Sigmoid colon (tissue), 7 donors: ENCODE measurements at places on chromosomes 13 and 19. TPM values are rescaled to one million over a fixed set of nuclear protein-coding genes. Genes with fewer than 3 reads are reported as not detected.
A peak's percentile ranks its signal among the peaks of the same experiment; 100 is the strongest.

- peak overlapping the region; percentile 1 for H3K27ac ChIP-seq
- H3K27me3 ChIP-seq = no peaks in the 10 kb centered on the region
- H3K4me3 ChIP-seq = no peak overlapping the region
- H3K36me3 ChIP-seq = no peaks in the 10 kb centered on the region
Measured at GRCh38 chr13:80359414-80359777, 18.5 kb upstream of the SPRY2 start.

DNA sequence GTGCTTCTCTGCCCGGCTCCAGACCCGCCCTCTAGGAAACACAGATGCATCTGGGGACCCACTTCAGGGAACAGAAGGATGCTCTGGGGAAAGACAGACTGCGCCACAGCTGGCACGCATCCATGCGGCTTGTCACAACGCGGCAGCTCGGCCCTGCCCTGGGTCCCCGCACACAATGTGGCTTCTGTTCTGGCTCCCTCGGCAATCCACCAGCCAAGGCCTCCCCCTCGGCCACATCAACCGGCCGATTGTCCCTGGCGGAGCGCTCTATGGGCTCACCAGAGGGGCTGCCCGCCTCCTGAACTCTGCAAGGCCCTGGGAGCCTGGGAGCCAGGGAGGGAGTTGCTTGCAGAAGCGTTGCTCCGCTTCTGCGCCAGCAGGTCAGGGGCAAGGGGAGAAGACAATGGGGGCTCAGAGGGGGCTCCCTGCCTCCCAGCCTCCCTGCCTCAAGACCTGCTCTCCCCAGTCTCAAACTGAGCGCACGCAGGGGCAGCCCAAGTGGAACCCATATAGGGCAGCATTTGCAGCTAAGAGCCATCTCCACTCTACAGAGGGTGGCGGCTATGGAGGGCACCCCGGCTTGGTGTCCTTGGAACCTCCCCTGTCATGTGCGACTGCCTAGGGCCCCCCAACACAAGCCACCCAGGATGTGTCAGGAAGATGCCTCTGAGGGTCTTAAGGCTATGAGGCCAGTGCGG lies 37.9 kb downstream of the MLLT1 start:
- DNase-seq = peak; percentile 84
- H3K36me3 ChIP-seq = no peaks in the 10 kb centered on the region
- peak overlapping the region; percentile 49 for H3K27ac ChIP-seq
- H3K27me3 ChIP-seq = no peaks in the 10 kb centered on the region
- H3K4me1 ChIP-seq = peaks cover 58% of the 10 kb centered on the region

GRCh38 chr13:41928323-41928722 lies 32.6 kb downstream of the VWA8 start:
- no peaks in the 10 kb centered on the region for H3K27me3 ChIP-seq
- H3K27ac ChIP-seq = peak overlapping the region; percentile 5
- H3K36me3 ChIP-seq = no peaks in the 10 kb centered on the region
- H3K4me1 ChIP-seq = peaks cover 13% of the 10 kb centered on the region
- H3K4me3 ChIP-seq = peak overlapping the region; percentile 15

- H3K36me3 ChIP-seq = no peaks in the 10 kb centered on the region
- peak; percentile 86 for DNase-seq
- peaks cover 49% of the 10 kb centered on the region for H3K4me1 ChIP-seq
- H3K4me3 ChIP-seq = peak within 1 kb of the TSS; percentile 92
Measured at GRCh38 chr13:98576963-98577835, at the start of gene STK24. Gene STK24 (minus strand): TSS chr13:98577107. CDS start chr13:98576786, 321 bp downstream.

- DNase-seq = peak; percentile 80
- peaks cover 28% of the 10 kb centered on the region for H3K4me1 ChIP-seq
- H3K36me3 ChIP-seq = peaks cover 16% of the 10 kb centered on the region
Measured at GRCh38 chr19:35267353-35267817, 1.4 kb upstream of the USF2 start.

DNA sequence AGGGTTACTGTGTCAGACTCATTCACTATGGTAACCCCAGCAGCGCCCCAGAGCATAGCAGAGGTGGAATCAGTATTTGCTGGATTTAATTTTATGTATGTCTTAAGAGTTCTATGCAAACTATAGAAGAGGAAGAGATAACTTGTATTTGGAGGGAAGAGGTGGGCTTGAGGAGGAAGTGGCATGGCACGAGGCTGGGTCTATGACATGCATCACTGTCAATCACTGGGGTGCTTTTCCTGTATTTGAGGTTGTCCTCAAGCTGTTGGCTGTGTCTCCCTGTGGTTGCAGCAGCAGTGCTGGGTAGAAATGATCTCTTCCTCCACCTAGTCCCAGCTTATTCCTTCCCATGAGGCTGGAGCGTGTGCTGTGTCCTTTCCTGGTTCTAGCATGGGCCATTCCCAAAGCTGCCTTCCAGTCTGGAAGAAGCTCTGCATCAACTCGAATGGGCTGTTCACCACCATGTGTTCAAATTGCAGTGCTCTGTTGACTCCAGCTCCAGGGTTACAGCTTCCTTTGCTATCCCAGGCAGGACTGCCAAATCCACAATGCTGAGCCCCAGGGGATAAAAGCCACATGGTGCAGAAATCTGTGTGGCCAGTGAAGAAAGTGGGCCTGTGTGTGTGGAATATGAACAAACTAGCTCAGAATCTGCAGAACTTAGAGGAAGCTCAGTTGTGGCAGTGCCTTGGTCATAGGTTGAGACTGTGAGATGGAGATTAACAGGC lies 73.1 kb upstream of the MTIF3 start:
- H3K27ac ChIP-seq = no peak overlapping the region
- no peaks in the 10 kb centered on the region for H3K4me1 ChIP-seq
- H3K36me3 ChIP-seq = no peaks in the 10 kb centered on the region
- DNase-seq = no peak

GRCh38 chr19:35449359-35450043 lies 1.4 kb downstream of the FFAR2 start:
- no peaks in the 10 kb centered on the region for H3K36me3 ChIP-seq
- no peak overlapping the region for H3K4me3 ChIP-seq
- no peak for DNase-seq
- no peaks in the 10 kb centered on the region for H3K4me1 ChIP-seq
- H3K27ac ChIP-seq = no peak overlapping the region

The LILRA5 gene
- 6.7 TPM for total RNA-seq

- H3K36me3 ChIP-seq = no peaks in the 10 kb centered on the region
- no peaks in the 10 kb centered on the region for H3K27me3 ChIP-seq
- no peak overlapping the region for H3K27ac ChIP-seq
- no peak overlapping the region for H3K4me3 ChIP-seq
- no peaks in the 10 kb centered on the region for H3K4me1 ChIP-seq
- DNase-seq = no peak
Measured at GRCh38 chr13:95660981-95661581, 15.9 kb upstream of the DNAJC3 start.

The ZNF546 gene
- total RNA-seq = 6.0 TPM

GRCh38 chr13:98033277-98034247 lies 80.1 kb downstream of the IPO5 start:
- H3K36me3 ChIP-seq = no peaks in the 10 kb centered on the region
- H3K4me1 ChIP-seq = no peaks in the 10 kb centered on the region

The ZNF726 gene
- not detected for total RNA-seq

The CALR3 gene
- total RNA-seq = not detected

DNA sequence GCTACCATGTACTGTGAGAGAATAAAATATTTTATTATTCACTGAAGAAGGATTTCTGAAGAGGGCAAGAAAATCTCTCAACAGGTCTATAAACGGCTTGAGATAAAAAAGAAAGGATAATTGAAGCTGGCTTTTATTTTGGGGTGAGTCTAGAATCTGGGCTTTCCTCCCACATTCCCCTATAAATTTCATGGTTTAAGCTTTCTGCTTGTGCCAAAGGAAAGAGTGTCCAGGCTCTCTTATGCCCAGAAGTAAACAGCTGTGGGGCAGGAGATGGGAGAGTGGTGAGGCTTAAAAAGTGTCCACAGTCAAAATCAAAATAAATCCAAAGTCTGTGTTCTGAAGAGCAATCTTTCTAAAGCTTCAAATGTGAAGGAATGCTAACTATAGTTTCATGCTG lies 942.2 kb upstream of the MIR17HG start:
- no peaks in the 10 kb centered on the region for H3K27me3 ChIP-seq
- no peaks in the 10 kb centered on the region for H3K36me3 ChIP-seq
- H3K27ac ChIP-seq = no peak overlapping the region
- no peak for DNase-seq
- H3K4me3 ChIP-seq = no peak overlapping the region

The ERICH6B gene
- not detected for total RNA-seq

The RNF113B gene
- not detected for total RNA-seq

GRCh38 chr19:44005973-44006372 lies 3.2 kb downstream of the ZNF230 start:
- no peak for DNase-seq
- no peak overlapping the region for H3K27ac ChIP-seq
- no peaks in the 10 kb centered on the region for H3K27me3 ChIP-seq
- no peak overlapping the region for H3K4me3 ChIP-seq
- H3K36me3 ChIP-seq = peaks cover 41% of the 10 kb centered on the region
- H3K4me1 ChIP-seq = peaks cover 19% of the 10 kb centered on the region

The CLEC17A gene
- total RNA-seq = not detected

GRCh38 chr13:45700971-45701900 lies 884 bp upstream of the CBY2 start:
- H3K36me3 ChIP-seq = no peaks in the 10 kb centered on the region
- H3K27me3 ChIP-seq = no peaks in the 10 kb centered on the region
- DNase-seq = no peak
- H3K4me1 ChIP-seq = no peaks in the 10 kb centered on the region
- H3K27ac ChIP-seq = no peak overlapping the region
- H3K4me3 ChIP-seq = no peak overlapping the region

- no peak overlapping the region for H3K4me3 ChIP-seq
- no peak for DNase-seq
- H3K4me1 ChIP-seq = no peaks in the 10 kb centered on the region
- no peak overlapping the region for H3K27ac ChIP-seq
- no peaks in the 10 kb centered on the region for H3K27me3 ChIP-seq
Measured at GRCh38 chr19:29267701-29268100, 54.8 kb upstream of the UQCRFS1 start.

The PRSS57 gene
- total RNA-seq = not detected

- H3K27ac ChIP-seq = no peak overlapping the region
- H3K27me3 ChIP-seq = no peaks in the 10 kb centered on the region
- H3K4me3 ChIP-seq = no peak overlapping the region
Measured at GRCh38 chr19:47357788-47358680, 8.9 kb downstream of the DHX34 start.

GRCh38 chr13:42378383-42378780 lies 106.4 kb downstream of the AKAP11 start:
- H3K36me3 ChIP-seq = no peaks in the 10 kb centered on the region
- H3K27ac ChIP-seq = no peak overlapping the region
- DNase-seq = no peak
- H3K4me3 ChIP-seq = no peak overlapping the region
- no peaks in the 10 kb centered on the region for H3K27me3 ChIP-seq

GRCh38 chr19:39167461-39168257 lies 29.1 kb upstream of the NCCRP1 start:
- peak overlapping the region; percentile 24 for H3K27ac ChIP-seq
- peaks cover 13% of the 10 kb centered on the region for H3K36me3 ChIP-seq
- DNase-seq = no peak
- peaks cover 20% of the 10 kb centered on the region for H3K4me1 ChIP-seq
- H3K4me3 ChIP-seq = no peak overlapping the region

The POU2F2 gene
- 3.0 TPM for total RNA-seq

The ZNF599 gene
- 7.1 TPM for total RNA-seq

GRCh38 chr13:109883181-109884180 lies 97.1 kb upstream of the IRS2 start:
- H3K27me3 ChIP-seq = no peaks in the 10 kb centered on the region
- DNase-seq = no peak
- H3K27ac ChIP-seq = no peak overlapping the region
- no peaks in the 10 kb centered on the region for H3K4me1 ChIP-seq
- H3K36me3 ChIP-seq = no peaks in the 10 kb centered on the region

- no peak for DNase-seq
- H3K36me3 ChIP-seq = no peaks in the 10 kb centered on the region
- no peak overlapping the region for H3K4me3 ChIP-seq
Measured at GRCh38 chr13:109790942-109791605, 4.7 kb upstream of the IRS2 start.
